Osteoblast (primary cell): ENCODE measurements at places on chromosomes 2 and 18. TPM values are rescaled to one million over a fixed set of nuclear protein-coding genes. Genes with fewer than 3 reads are reported as not detected.

The RBM44 gene
- total RNA-seq, result 0.59 and 0.72 TPM in 2 replicates

The STARD6 gene
- not detected in 2 replicates for total RNA-seq

GRCh38 chr18:76589316-76589715, 94.3 kb upstream of the ZNF516 start:
- peak; percentile 69 for DNase-seq

The DNAH6 gene
- total RNA-seq, result under 0.01 and 0.36 TPM in 2 replicates

The ANKRD30B gene
- 6.9 and 11.5 TPM in 2 replicates for total RNA-seq

The SANBR gene
- 17.0 and 18.6 TPM in 2 replicates for total RNA-seq

DNA sequence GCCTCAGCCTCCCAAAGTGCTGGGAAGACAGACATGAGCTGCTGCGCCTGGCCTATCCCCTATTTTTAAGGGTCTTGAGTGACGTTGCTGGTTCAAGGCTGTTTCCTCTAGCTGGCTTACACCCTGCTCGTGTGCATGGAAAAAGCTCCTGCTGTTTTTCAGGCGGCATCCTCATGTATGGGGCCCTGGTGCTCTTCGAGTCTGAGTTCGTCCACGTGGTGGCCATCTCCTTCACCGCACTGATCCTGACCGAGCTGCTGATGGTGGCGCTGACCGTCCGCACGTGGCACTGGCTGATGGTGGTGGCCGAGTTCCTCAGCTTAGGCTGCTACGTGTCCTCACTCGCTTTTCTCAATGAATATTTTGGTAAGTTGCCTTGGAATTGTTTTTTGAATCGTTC, 22.0 kb upstream of the NFATC1 start:
- no peak for DNase-seq

GRCh38 chr18:78713726-78714125, 265.9 kb upstream of the SALL3 start:
- DNase-seq, result no peak

The UGT1A8 gene
- not detected in 2 replicates for total RNA-seq

The IL1RL1 gene
- total RNA-seq, result under 0.01 and 0.29 TPM in 2 replicates

The LHCGR gene
- not detected in 2 replicates for total RNA-seq

- DNase-seq, result no peak
Measured at GRCh38 chr18:27353273-27353672, 168.2 kb upstream of the CHST9 start.

GRCh38 chr18:56168049-56168781, 470.2 kb downstream of the TXNL1 start:
- peak; percentile 32 for DNase-seq

The ANKMY1 gene
- 11.2 and 11.5 TPM in 2 replicates for total RNA-seq

DNA sequence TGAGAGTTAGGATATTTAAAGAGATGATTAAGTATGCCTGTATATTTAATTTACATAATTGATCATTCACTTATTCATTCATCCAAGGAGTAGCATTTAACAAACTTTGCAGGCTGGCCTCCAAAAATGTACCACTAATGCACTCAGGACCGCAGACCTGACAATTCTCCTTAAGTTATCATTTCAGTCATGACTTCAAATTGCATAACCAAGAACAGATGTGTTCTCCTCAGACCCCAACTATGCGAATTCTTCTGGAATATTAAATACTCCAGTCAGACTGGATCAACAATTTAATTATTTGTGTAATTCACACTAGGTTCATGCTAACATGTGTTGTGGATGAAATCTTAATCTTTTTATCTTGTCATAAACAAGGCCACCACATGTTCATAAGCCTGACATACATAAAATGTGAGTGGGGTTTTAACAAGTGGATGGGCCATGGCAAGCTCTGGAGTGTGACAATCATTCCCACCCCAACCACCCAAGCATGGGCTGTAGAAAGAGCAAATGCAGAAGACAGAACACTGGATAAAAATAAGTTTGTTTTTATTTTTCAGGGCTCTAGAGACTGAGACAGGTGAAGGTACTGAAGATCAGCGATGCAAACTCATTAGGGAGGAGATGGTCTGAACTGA, 3.2 kb downstream of the REG1B start:
- DNase-seq, result no peak

The CDK15 gene
- total RNA-seq, result 4.7 and 5.3 TPM in 2 replicates

GRCh38 chr2:102041351-102041750, 49.6 kb downstream of the IL1R2 start:
- DNase-seq, result no peak

The SPATA3 gene
- not detected in 2 replicates for total RNA-seq

GRCh38 chr2:54100772-54101171, 14.6 kb upstream of the ACYP2 start:
- DNase-seq, result no peak

DNA sequence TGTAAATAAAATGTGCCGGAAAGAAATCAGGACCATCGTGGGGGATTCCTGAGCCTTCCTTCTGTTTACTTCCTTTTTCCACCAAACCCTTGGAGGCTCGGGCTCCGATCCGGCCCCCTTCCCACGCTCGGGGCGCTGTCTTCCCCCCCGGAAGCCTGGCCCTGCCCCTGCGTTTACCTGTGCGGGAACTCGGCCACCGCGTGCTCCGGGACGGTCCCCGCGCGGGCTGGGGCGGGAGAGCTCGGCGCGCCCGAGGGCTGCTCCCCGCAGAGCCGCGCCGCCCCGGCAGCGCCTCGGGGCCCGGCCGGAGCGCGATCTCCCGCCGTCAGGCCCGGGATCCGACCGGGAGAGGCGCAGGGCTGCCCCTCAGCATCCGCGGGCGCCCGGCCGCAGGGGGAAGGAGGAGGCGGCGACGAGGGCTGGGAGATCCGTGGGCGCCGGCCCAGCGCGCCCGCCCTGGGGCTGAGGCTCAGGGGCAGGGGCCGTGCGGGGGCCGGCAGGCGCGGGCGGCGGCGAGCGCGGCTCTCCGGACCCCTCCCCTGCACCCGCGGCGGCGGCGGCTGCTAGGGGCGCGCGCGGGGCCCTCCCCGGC, 435 bp downstream of the ADCY3 start:
- peak; percentile 97 for DNase-seq

DNA sequence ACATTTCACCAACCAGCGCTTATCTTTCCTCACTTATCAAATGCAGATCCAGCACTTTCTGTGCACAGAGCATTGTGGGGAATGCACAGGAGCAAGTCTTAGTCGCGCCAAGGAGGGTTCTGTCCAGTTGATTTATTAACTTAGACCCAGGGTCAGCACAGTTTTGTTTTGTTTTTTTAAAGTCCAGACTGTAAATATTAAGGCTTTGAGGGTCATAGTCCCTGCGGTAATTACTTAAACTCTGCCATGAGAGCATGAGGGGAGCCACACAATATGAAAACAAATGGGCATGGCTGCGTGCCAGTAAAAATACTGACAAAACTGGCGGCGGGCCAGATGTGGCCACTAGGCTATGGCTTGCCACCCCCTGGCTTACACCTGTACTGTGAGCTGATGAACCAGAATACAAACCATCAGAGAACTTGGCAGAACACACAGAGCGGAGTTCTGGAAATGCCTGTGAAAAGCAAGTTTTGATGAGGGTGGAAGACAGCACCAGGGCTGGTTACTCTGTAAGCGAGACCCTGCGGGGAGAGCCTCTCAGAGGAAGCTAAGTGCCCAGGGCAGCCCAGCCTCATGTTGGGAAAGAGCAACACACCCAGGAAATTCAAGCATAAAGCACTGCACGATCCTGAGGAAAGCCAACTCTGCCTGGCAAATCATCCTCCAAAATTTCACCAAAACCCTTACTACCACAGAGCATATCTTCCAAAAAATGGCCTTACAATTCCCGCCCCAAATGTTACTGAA, 43.6 kb downstream of the L3MBTL4 start:
- DNase-seq, result no peak

The FOSL2 gene
- total RNA-seq, result 64.5 and 86.9 TPM in 2 replicates

DNA sequence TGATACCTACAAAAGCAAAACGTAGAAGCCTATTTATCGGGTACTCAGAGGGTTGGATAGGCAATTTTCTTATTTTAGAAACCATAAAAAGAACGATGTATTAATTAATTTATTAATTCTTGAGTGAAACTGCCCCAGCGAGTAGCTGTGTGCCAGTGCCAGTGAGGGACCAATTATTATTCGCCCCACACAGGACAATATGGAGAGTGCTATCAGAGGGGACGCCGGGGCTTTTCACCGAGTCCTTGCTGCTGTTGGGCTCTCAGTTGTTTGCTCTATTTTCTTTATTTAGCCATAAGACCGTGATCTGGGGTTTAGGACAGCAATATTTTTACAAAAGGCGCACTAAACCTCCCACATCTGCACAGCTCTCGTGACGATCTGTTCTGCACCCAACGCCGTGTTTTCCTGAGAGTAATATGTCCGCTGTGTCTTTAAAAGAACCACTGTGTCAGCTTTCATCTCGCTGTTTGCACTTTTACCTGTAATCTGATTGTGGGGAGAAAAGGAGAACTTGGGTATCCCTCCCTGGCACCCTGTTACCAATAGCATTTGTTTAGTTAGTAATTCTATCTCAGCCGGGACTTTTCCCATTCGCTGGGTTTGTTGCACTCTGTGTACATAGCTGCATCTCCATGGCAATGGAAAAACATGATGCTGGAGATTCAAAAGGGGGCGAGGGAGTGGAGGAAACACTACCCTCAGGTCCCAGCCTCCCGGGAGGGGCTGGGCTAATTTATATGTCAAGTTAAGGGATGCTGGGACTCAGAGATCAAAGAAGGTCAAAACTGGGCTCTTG, 30.1 kb upstream of the ZNF516 start:
- DNase-seq, result no peak

The CROCC2 gene
- total RNA-seq, result under 0.01 TPM in 2 replicates
